ENCODE measurements at places on chromosomes 11 and 22.
A peak's percentile ranks its signal among the peaks of the same experiment; 100 is the strongest.

- DNase-seq: no peak
Observed at GRCh38 chr11:44632466-44633123, 67.1 kb downstream of the CD82 start.

GRCh38 chr22:46052801-46053562 lies 76.0 kb upstream of the WNT7B start:
- no peak for DNase-seq

GRCh38 chr22:20131597-20131858 lies at the start of gene ZDHHC8:
TSS of gene ZDHHC8 (plus strand) at chr22:20131804. CDS start at chr22:20131948, 144 bp downstream.
- DNase-seq: no peak

- DNase-seq: no peak
Observed at GRCh38 chr11:69705351-69705811, 1.6 kb upstream of the FGF19 start.

- DNase-seq: no peak
Observed at GRCh38 chr11:134527382-134528243, 115.6 kb upstream of the B3GAT1 start.

DNA sequence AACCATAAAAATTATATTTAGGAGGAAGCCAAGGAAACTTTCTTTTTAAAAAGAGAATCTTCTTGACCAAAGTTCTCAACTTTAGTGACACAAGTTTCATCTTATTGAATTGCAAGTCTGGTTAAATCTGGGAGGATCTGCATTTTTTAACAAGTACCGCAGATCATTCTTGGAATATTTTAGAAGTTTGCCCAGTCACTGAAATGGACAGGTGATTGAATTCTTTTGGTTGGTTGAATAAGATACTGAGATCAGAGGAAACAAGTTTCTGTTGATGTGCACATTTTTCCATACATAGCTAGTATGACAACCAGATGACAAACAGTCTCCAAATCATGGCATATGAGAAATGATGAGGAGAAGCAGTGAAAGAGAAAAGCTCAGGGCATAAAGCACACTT lies 50.2 kb downstream of the SLN start:
- no peak for DNase-seq

DNA sequence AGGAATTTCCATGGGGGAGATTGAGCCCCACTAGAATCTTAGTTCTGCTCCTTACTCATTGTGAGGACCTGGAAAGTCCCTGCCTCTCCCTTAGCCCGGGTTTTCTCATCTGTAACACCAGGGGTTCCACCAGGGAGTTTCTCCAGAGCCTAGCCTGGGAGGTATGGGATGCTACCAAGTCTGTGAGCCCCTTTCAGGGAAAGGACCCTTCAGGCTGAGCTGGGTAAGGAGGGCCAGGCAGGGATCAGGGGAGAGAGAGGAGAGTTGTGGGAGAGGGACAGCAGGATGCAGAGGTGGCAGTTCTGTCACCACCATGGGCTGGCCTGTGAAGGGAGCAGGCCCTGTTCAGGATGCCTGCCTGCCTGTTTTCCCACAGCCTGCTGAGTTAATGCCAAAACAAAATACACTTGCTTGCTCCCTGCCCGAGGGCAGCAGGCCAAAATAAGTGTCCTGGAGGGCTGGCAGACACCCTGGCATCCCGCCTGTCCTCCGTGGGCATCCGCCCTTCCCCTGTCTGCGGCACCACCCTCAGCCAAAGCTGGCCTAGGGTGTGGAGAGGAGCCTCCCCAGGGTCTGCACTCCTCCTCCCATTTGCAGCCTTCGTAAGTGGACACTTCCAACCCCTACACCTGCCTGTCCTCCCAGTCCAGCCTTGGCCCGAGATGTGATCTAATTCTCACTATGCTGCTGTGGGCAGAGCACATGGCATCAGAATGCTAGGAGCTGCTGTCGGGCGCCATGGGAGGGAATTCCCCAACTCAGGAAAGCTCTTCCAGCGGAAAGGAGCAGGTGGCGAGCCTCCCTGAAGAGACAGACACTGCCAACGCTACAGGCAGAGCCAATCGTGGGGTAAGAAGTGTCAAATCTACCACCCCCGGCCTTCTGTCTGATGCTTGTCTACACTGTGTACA lies 5.9 kb upstream of the FCHSD2 start:
- DNase-seq: no peak

GRCh38 chr11:65380460-65381119 lies 1.9 kb downstream of the SLC25A45 start:
- no peak for DNase-seq

- no peak for DNase-seq
Observed at GRCh38 chr22:43983808-43984207, 28.6 kb downstream of the SAMM50 start.

DNA sequence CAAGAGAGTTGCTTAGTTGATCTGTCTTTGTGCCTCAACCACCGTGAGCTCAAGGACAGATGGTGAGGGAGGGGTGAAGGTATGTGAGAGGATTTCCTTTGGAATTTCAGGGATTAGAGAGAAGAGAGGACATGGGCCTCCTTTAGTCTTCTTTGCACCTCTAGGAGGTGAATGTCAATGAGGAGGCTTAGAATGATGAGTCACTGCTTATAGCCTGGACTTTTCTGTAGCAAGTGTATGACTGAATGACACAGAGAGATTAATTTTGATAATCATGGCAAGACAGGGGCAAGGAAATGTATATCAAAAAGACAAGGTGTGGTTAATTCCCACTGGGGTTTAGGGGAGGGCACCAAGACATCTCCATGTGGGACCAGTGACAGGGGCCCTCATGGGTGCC lies 947.3 kb upstream of the TENM4 start:
- DNase-seq: no peak

DNA sequence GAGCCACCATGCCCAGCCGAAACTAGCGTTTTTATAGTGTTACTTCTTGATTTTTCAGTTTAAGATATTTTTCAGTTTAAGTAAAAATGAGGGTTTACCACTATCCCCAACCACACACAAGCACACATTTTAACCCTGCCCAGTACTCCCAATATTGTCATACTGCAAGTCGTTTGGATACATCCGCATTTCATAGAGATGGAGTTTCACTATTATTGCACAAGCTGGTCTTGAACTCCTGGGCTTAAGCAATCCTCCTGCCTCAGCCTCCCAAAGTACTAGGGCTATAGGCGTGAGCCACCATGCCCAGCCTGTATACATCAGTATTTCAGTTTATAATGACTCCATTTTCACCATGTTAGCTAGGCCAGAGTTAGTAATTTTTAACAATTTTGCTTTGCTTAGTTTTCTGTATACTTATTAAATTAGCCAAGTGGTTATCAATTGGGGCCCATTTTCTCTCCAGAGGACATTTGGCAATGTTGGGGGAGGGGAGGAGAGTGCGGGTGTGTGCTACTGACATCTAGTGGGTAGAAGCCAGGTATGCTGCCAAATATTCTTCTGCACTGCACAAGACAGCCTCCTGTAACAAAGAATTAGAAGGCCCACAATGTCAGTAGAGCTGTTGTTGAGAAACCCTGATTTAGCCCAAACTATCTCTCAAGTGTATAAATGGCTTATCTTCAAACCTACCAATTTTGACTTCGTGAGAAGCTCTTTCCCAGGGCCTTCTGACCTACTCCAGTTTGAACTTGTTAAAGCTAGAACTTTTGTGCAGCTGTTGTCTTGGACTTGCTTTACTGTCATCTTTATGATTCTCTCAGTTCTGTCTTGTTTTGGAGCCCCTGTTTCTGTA lies 7.3 kb downstream of the USP47 start:
- no peak for DNase-seq

DNA sequence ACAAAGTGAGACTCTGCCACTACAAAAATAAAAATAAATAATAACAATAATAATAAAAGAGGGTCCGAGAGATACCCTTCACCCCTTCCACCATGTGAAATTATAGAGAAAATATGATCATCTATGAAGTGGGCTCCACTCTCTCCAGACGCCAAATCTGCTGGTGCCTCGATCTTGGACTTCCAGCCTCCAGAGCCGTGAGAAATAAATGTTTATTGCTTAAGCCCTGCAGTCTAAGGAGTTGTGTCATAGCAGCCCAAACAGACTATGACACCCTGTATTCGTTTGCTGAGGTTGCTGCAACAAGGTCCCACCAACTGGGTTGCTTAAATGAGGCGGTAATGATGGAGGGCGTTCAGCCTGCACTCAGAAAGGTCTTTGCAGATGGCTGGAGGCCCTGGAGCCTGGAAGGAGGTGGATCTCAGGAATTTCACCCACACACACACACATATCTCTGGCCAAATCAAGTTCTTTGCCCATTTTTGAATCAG lies 7.6 kb upstream of the SEPTIN5 start:
- no peak for DNase-seq

DNA sequence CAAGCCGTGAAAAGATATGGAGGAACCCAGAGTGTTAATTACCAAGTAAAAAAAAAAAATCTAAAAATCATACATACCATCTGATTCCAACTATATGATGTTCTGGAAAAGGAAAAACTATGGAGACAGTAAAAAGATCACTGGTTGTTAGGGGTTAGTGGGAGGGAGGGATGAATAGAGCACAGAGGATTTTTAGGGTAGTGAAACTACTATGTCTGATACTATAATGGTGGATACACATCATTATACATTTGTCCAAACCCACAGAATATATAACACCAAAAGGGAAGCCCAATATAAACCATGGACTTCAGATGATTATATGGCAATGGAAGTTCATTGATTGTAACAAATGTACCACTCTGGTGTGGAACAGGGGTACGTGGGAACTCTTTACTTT lies 74.1 kb downstream of the ENTHD1 start:
- no peak for DNase-seq

DNA sequence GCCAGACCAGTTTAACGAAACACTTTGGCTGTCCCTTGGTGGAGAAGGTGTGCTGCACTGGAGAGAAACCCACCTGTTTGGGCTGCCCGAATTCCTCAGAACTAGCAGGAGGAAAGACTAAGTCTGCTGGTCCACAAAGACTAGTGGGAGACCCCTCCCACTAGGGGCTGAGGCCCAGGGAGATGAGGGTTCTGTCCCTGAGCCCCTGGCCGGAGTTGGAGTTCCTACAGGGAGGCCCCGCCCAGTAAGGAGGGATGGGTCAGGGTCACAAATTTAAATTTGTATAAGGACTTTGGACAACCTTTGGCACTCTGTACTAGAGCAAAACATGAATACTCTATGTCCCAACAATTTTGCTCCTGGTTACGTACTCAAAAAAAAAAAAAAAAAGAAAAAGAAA lies 200.8 kb upstream of the C11orf87 start:
- no peak for DNase-seq

DNA sequence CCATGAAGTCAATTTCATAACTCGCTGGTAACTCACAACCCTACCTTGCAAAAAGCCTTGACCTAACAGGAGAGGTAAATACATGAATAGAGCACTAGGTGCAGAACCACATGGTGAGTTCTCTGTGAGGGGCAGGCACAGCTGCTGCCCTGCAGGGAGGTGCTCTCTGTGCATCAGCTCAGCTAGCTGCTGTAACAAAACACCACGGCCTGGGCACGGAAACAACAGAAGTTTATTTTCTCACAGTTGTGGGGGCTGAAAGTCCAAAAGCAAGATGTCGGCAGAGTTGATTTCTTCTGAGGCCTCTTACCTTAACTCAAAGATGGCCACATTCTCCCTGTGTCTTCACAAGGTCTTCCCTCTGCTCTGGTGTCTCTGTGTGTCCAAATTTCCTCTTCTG lies 13.0 kb upstream of the MRPL11 start:
- no peak for DNase-seq

DNA sequence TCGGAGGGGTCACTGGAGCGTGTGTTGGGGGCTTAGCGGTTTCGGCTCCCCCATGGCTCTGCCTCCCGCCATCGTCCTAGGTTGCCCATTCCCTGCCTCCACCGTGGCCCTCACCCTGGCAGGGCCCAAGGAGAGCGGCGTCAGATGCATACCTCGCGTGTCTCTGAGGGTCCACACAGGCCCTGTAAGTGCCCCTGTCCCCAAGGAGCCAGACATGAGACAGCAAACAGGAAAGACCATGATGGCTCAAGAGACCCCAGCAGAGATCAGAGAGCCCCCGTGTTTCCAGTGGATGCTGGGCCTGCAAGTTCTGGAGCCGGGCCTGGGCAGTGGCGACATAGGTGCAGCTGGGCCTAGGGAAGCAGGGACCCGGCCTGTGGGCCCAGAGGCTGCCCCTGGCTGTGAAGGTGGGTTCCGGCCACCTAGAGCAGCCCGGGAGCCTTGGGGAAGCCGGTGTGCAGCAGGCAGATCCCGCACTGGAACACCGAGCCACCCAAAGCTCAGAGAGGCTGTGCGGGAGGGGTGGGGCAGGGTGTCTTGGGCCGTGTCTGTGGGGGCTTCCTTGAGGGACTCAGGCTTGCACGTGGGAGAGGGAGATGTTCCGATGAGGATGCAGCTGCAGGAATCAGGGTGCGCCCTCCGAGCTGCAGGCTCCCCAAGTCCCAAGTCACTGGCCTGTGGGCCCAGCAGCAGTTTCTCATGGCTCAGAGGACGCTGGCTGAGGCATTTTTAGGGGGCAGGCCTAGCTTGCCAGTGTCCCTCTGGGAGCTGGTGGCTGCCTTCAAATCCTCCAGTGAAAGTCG lies 126.4 kb downstream of the KCNQ1OT1 start:
- DNase-seq: no peak

DNA sequence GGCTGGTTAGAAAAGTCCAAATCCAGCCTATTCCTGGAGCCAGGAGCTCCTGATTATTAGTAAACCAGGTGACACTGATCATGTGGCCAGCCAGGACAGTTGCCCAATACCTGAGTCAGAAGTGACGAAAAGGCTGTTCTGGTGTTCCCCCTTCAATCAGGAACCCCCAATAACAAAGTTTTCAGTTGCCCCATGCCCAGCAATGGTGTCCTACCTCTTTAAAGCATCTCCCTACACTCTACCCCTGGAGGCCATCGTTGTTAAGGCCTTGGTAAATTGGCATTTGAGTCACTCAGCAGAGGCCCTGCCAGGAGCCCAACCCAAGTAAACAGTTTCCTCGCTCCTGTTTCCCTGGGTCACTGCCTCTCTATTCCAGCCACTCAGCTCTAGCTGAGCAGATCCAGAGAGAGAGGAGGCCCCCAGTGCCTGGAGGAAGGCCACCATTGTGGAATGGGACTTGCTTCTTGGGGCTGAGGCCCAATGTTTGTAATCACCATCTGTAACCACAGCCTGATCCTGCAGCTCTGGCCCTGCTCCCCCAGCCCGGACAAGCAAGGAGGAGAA lies 25.0 kb downstream of the ARHGAP1 start:
- DNase-seq: no peak

DNA sequence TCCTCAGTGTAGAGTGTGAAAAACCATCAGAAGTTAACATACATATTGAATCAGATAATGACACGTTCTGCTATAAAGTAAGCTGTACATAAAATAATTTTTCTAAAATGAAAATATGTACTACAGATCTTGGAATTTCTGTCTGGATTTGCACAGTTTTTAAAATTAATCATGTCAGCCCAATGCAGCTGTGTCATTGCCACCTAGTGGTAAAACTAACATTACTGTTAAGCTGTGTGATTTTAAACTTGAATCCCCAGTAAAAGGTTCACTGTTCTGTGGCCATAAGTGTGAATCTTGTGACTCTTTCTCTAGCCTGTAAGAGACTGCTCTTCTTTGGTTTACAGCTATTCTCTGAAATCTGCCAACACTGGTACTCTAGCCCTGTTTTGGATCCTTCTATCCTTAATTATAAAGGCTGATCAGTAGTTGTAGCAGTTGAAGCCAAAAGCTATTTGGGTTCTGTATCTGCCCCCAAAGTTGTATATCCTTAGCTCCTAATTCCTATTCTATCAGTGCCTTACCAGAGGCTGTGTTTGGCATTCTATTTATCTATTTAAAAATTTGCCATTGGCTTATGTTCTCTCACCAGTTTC lies 4.0 kb downstream of the JRKL start:
- DNase-seq: peak; percentile 14

GRCh38 chr11:70400643-70401042 lies 2.3 kb downstream of the CTTN start:
- no peak for DNase-seq

GRCh38 chr11:22792497-22792896 lies 37.1 kb downstream of the SVIP start:
- DNase-seq: peak; percentile 46
